Hematopoietic multipotent progenitor cell treated with erythropoietin and hydrocortisone succinate and interleukin-3 and kit ligand, for 8 days (in vitro differentiated cells): ENCODE measurements at places on chromosomes 6 and 20.
A peak's percentile ranks its signal among the peaks of the same experiment; 100 is the strongest.

GRCh38 chr6:89045011-89045387 lies 35.6 kb upstream of the PNRC1 start:
- DNase-seq, result no peak

DNA sequence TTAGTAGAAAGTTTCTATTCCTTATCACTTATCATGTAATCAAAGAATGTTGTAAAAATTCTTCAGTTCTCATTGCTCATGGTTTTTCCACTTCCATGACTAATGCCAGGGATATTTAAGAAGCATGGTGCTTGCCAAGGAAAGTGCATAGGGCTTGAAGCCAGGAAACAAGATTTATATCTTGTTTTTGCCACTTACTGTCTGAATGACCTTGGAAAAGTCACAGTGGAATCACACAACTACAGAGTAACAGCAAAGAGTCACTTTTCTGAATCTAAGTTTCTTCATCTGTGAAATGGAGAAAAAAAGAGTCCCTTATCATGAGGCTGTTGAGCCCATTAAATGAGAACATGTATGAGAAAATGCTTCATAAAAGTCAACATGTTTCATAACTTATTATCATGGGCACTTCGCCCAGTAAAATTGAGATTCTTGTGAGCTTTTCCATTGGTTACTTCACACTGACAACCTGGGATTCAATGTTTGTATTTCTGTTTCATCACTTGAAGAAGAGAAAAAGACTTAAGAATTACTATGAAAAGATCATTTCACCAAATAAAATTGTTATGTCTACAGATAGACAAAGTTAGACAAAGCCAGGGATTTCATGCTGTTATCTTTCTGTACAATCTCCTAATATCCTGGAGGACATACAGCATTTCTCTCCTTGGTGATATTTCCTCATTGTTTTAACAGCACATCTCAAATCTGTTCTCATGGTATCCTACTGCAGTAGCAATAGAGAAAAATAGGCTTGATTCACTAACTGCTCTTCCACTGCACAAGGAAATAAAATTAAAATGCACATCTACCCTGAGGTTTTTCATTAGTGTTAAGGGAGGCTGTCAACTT lies 7.6 kb upstream of the BMP5 start:
- no peak for DNase-seq

GRCh38 chr20:48586730-48587129 lies 241.1 kb downstream of the PREX1 start:
- DNase-seq, result no peak

DNA sequence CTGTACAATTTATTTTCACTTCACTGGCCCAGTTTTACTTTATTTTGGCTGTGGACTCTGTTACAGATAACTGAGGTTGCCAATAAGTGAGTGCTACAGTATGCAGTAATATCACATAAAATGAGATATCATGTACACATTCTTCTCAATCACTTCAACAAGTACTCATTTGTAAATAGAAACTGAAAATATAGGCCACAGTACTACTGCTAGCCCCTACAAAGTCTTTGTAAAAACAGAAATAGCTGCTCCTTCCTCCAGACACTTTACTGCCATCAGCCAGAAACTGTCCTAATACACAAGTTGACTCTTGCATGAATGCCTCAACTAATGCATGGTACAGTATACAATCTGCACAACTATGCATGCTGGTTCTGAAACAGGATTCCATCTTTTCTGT lies 9.2 kb downstream of the DTNBP1 start:
- DNase-seq, result peak; percentile 3

DNA sequence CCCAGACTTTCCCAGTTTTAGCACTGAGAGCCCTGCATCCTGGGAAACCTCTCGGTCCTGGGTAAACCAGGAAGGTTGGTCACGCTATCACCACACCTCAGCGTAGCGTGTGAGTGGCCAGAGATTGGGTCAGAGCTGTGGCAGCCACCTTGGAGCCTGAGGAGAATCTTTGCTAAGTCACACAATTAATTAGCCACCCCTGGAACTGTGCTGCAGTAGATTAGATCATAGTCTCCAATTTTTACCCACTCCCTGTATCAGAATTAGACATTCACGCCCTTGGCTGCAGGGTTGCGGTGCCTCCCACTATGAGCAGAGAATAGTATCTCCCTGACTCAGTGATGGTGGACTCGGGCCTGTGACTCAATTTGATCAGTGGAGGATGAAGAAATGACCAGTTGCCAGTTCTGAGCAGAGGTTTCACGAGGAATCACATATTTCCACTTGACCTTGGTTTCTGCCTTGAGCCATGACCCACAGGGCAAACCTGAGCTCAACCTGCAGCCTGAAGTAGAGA lies 6.0 kb upstream of the PTGIS start:
- peak; percentile 6 for DNase-seq

DNA sequence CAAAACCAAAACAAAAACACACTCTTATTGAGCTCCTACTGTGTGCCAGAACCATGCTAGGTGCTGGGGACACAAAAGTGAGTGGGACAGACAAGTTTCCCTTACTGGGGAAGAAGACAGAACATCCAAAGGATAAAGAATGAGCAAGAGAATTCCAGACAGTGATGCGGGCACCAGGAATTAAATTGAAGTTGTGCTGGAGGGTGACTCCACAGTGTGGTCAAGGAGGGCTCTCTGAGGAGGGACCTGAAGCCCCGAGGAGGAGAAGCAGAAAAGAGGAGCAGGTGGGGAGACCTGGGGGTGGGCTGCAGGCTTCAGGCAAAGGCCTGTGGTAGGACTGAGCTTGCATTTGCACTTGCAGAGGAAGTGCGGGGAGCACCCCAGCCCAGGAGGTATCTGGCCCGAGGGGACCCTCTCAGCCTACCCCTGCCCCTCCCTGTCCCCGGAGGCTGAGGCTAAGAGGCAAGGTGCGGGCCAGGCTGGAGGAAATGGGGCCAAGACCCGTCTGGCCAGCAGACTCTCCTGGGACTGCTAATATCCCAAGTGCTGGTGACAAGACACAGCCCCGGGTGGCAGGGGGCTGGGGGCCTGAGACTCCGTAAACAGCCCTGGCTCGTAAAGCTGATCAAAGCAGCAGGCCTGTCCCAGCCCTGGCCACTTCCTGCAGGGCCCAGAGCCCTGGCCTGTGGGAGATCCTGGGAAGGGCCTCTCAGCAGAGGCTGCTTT lies 57.1 kb downstream of the SNAI1 start:
- no peak for DNase-seq

- DNase-seq, result no peak
These were observed 126.3 kb upstream of the FAM184A start for GRCh38 chr6:119204719-119205118.

GRCh38 chr20:36093025-36093803 lies 61.3 kb upstream of the EPB41L1 start:
- DNase-seq, result no peak

DNA sequence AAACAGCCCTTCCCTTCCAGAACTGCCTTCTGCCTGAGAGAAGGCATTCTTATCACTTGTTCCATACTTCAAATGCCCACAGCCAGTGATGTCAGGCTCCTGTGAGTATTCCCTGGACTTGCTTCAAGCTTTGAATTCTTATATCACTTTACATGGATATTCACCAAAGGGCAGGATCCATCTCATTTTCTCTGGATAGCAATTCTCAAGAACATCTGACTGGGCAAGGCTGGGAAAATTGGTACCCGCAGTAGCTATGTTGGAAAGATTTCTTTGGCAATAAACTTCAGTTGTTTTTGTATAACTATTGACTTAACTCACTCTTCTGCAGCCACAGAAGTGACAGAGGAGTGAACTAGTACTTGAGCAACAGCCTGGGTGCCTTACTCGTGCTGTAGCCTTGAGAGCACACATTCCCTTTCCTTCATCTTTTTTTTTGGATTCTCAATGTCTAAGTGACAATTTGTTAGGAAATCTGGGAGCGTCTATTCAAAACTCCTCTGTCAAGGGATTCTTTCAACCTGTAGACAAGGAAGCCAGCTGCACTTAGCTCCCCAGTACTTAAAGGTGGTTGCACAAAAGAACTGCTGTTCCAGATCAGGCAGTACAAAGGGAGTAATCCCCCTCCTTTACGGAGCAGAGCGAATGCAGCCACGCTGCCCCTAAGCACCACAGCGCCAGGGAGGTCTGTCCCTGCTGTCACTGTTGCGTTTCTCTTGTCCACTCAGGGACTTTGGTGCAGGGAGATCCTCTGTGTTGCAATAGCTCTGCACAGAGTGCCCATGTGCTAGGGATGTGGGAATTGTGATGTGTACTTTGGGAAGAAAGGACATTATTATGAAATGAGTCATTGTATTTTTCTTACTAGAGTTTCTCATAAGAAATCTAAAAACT lies 69.6 kb downstream of the JAG1 start:
- no peak for DNase-seq

- DNase-seq, result no peak
These were observed 55.2 kb downstream of the TIAM2 start for GRCh38 chr6:155050311-155050710.

DNA sequence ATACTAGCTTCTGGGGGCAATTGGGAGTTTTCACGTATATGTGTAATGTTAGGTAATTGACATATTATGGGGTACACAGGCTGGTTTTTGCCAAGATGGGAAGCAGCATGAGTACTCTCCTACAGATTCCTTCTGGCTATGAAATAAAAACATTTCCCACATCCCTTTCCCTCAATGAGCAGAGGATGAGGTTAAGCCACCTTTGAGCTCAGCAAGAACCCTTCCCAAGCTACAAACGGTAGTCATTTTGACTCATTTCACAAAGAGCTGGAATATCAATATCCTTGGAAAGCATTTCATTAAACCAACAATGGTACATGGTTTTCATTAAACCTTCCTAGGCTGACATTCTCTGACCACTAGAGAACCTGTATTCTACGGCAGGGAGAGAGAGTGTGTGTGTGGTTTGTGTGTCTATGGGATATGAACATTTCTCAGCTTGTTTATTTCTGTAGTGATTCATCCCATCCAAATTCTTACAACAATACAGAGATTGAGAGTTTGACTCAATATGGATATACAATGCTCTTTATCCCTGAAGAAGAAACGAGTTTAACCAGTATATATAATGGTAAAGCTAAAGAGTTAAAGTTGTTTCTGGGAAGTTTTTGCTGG lies 119.5 kb downstream of the ARHGAP18 start:
- DNase-seq, result no peak

DNA sequence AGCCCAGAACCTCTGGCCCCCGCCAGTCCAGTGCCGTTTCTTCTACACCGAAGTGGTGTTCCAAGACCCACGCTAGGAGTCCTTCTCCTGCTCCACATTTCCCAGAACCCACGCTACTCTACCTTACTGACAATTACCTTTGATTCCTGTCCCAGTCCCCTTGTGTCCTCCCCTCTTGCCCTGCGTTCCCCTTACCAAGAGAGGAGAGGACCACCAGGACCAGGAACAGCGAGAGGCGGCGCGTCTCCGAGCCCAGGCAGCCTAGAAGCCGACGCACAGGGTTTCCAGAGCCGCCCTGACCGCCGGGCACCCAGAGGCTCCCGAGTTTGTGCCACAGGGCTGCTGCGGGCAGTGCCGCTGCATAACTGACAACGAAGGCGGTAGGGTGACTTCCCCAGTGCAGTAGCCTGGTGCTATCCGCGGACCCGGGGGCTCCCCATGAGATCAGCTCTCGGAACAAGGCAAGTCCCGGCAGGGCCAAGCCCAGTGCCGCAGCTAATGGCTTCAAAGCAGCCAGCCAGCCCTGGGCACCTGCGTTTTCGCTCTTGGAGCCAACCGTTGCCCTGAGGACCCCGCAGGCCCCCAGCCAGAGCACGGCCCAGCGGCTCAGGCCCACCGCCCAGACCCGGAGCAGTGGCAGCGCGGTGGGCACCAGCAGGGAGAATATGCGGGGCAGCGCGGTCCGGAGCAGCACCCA lies 512 bp downstream of the TAP1 start:
- peak; percentile 37 for DNase-seq

GRCh38 chr6:52415917-52416628 lies 4.1 kb upstream of the EFHC1 start:
- DNase-seq, result no peak

GRCh38 chr20:48544402-48545339 lies 283.1 kb downstream of the PREX1 start:
- no peak for DNase-seq

- DNase-seq, result peak; percentile 16
These were observed 3.1 kb downstream of the FBXL4 start for GRCh38 chr6:98944598-98945081.

DNA sequence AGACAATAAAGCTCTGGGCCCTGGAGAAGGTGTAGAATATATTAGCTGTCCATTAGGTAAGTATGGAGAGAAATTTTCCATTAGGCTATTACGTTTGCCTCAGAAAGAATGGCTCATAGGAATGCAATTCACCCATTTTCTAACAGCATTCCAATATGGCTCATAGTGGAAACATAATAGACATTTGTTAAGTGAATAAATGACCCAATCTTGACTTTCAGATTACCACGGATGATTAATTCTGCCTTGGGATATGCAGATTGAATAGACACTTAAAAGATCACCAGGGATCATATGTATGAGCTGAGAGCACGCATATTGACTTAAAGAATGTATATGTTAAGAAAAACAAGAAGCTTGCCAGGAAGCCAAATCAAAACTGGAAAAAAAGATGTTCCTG lies 209.1 kb upstream of the CDYL start:
- DNase-seq, result no peak

GRCh38 chr6:31875877-31876276 lies 2.9 kb downstream of the SLC44A4 start:
- no peak for DNase-seq

GRCh38 chr6:152380993-152381898 lies 255.9 kb downstream of the SYNE1 start:
- no peak for DNase-seq

- DNase-seq, result peak; percentile 59
These were observed 17.8 kb upstream of the FNDC1 start for GRCh38 chr6:159151266-159151855.

GRCh38 chr6:133099573-133099972 lies 141.6 kb upstream of the EYA4 start:
- no peak for DNase-seq

GRCh38 chr20:51410586-51411325 lies 131.8 kb downstream of the NFATC2 start:
- no peak for DNase-seq

GRCh38 chr20:43789593-43789992 lies 62.8 kb upstream of the GTSF1L start:
- DNase-seq, result no peak

DNA sequence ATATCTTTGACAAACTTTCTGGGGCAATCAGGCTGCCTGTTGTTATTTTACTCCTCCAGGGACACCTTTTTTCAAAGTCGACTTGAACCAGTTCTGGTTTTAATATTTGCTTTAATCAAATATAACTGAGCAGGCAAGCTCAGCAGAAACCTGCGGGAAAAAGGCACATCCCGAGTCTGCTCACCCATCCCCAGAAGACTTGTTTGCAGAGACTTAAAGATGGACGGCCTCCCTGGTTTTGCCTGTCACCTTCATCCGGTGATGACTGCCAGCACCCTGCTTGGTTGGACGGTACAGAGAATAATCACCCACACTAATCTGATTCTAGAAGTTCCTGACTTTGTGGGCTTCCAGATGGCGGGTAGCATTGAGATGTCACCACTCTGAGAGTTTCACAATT lies 36.8 kb downstream of the PPP1R3G start:
- no peak for DNase-seq
